Left kidney (tissue), 8 donors: ENCODE measurements at places on chromosomes 5 and 9. TPM values are rescaled to one million over a fixed set of nuclear protein-coding genes. Genes with fewer than 3 reads are reported as not detected.
A peak's percentile ranks its signal among the peaks of the same experiment; 100 is the strongest.

GRCh38 chr5:4896328-4896727 lies 243.8 kb upstream of the ADAMTS16 start:
- DNase-seq: no peak

GRCh38 chr9:131220485-131220884 lies 55.8 kb downstream of the FAM78A start:
- DNase-seq: no peak

DNA sequence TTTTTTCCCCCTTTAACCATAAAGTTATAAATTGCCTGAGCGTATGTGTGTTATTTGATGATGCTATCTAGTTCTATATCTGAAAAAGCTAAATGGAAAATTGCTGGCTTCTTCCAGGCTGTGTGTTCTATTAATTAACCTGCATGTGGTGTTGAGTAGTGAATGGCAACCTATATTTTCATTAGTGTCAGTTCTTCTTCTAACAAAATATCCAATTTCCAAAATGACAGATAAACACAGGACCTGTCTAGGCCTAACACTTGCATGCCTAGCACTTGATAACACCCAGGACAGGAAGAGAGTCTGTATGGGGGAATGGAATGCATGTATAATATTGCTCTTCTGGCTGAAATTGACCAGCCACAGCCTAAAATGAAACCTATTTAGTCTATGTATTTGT lies 91.7 kb downstream of the CD180 start:
- no peak for DNase-seq

DNA sequence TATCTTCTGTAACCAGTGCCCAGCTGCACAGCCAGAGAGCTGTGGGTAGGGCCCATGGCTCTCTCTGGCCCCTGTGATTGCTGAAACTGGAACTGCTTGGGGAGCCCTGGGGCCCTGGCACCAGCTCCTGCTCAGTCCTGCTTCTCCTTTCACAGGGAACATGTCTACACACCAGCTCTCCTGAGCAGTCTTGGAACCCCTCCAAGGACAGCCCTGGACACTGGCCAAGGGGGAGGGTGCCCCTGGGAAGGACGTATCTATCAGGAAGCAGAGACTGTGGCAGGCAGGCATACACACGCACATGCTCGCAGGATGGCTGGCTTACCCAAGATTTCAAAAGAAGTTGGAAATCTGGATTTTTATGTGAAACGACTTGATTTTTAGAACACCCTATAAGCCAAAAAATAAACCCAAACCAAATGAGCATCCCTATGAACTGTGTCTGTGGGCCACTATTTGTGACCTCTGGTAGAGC lies 8.8 kb upstream of the TRAF1 start:
- DNase-seq: peak; percentile 71

Gene CD274
- 1.2 TPM for polyA plus RNA-seq

- DNase-seq: no peak
Measured at GRCh38 chr5:74639807-74640449, 600 bp downstream of the ENC1 start.

Gene PHF24
- 0.33 TPM for polyA plus RNA-seq

Gene ZDHHC11
- polyA plus RNA-seq: 14.7 TPM

GRCh38 chr5:1037123-1037670 lies 28.6 kb downstream of the NKD2 start:
- no peak for DNase-seq

DNA sequence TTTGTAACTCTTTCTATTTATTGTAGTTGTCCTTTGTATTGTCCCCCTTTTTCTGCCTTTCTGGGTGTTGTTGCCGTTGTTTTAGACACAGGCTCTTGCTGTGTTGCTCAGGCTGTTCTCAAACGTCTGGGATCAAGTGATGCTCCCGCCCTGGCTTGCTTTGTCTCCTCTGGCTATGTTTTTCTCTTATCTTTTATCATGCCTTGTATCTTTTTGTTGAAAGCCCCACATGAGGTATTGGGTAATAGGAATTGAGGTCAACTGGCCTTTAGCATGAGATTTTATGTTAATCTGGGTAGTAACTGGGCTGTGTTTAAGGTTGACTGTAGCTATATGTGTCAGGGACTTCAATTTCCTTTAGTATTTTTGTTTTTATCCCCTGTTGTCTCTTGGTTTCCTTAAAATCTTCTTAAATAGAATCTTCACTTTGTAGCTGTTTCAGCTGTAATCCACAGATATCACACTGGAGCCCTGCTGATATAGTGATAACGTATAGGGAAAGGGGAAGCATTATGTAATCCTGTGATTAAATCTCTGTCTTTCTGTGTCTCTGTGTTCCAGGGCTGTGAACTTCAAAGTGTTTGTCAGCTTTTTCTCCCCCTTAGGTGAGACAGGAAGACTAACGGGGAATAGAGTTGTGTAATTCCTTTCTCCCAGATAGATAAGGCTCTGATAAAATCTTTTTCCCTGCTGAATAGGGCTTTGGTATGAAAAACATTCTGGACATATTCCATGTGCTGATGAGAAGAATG lies 25.9 kb upstream of the CACNA1B start:
- DNase-seq: no peak

- DNase-seq: peak; percentile 55
Measured at GRCh38 chr5:133683646-133684596, 71.6 kb upstream of the FSTL4 start.

DNA sequence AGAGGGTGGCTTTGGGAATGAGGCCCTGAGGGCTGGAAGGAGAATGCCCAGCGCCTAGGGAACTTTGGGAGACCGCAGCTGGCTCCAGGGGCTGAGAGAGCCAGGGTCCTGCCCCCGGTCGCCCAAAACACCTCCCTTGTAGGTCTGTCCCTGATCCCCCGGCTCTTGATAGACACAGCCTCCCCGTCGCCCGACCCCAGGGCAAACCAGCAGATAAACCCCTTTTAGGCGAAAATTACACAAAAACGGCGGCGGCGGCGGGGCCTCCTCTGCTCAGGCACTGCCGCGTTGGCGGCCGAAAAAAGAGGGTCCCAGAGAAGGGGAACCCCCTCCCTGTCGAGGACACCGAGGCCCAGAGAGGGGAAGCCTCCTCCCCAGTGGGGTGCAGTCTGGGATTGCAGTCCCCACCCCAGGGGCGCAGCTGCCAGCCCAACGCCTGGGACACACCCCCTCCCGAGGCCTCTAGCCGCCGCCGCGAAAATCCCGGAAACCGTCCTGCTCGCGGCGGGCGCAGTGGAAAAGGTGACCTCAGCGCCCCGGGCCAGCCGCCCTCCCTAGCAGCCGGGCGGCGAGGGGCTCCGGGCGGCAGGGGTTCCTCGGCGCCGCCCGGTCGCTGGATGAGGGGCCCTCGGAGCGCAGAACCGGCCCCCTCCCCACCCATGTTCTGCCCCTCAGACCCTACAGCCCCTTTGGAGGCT lies 3.1 kb upstream of the BARX1 start:
- DNase-seq: no peak

DNA sequence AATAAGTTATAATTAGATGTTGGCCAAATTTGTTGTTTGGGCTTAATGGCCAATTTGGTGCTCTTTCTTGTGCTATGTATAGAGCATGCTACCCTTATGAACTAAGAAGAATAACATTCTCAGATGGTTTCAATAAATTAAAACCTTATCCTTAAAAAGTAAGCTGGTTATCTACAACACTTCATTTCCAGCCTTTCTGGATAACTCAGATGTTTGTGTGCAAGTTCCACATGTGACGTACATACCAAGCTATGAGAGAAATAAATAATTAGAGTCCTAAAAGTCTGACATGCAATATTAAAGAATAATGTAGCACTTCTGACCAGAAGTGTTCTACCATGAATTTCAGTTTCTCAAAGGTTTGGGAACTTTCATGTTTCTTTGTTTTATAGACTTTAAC lies 11.7 kb downstream of the MTREX start:
- no peak for DNase-seq

- DNase-seq: no peak
Measured at GRCh38 chr5:27612161-27612560, 573.8 kb upstream of the CDH9 start.

Gene TNPO1
- 112 TPM for polyA plus RNA-seq

Gene SVEP1
- polyA plus RNA-seq: 6.2 TPM

Gene TMEM141
- polyA plus RNA-seq: 53.9 TPM

- no peak for DNase-seq
Measured at GRCh38 chr9:133004999-133005760, 25.6 kb upstream of the GTF3C5 start.

Gene MTX3
- polyA plus RNA-seq: 37.3 TPM

Gene OR1Q1
- not detected for polyA plus RNA-seq

Gene TDRD7
- 8.8 TPM for polyA plus RNA-seq

Gene ANKRD55
- 1.1 TPM for polyA plus RNA-seq
